ENCODE measurements at places on chromosomes 16 and 17.

- no peak for DNase-seq
Observed at GRCh38 chr17:43740541-43740940, 18.1 kb downstream of the SOST start.

DNA sequence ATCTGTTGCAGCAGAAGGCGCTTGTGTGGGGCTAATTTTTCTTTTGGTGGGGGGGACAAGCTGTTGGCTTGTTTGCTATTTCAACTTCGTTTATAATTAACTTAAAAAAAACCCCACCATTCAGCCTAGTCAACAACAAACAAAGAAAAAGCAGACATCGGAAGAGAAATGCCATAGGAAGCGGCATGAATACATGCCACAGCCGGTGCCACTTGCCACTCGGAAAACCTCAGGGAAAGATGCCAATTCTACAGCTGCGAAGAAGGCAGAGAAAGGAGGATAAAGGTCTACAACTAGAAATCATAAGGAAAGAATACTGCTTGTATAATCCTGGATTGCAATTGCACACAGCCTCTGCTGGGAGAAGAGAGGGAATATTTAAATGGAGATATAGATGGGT, 254.4 kb upstream of the PMFBP1 start:
- no peak for DNase-seq

- no peak for DNase-seq
Observed at GRCh38 chr16:58828901-58829545, 94.9 kb upstream of the GOT2 start.

DNA sequence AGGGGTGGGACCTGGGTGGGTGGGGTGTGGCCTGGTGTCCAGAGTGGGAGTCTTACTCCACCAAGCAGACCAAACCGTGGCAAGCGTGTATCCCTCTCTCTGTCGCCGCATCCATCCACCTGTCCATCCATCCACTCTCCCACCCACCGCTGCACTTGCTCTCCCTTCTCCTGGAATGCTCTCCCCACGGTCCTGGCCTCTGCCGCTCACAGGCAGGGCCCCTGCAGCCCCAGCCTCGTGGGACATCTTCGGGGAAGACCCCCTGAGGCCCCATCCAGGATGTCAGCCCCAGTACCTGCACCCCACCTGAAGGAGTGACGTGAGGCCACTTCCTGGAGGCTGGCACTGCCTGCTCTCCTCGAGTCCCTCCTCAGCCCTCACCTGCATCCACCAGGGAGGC, 189.5 kb upstream of the GSE1 start:
- DNase-seq, result no peak

DNA sequence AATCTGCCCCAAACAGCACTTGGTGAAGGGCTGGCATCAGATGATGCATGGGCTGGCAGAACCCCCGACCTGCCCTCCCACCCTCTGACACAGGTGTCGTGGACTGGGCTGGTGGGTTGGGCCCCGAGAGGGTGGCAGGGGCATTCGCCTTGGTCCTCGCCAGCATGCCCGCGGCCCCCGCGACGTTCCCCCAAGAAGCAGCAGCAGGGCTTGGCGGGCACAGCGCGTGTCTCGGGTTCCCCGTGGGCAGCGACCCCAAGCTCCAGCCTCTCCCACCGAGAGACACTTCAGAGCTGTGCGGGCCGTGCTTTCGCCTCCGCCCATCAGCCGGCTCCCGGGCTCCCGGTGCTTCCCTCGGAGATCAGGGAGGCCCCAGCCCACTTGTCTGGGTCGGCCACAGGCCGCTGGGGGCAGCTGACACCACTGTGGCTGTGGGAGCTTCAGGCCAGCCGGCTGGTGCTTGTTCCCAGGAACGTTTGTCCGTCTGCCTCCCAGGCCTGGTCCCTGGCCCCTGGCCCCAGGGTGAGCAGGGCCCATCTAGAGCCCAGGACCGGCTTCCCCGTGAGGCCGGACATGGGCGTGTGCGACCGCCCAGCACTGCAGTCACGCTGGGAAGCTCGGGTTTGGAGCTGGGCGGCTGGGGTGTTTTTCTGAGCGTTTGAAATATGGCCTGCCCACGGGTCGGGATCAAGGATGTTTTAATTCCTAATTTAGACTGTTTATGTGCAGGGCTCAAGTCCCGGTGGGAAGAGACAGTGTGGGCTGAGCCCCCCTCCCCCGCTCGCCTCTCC, 16.6 kb downstream of the CACNA1H start:
- DNase-seq, result no peak

DNA sequence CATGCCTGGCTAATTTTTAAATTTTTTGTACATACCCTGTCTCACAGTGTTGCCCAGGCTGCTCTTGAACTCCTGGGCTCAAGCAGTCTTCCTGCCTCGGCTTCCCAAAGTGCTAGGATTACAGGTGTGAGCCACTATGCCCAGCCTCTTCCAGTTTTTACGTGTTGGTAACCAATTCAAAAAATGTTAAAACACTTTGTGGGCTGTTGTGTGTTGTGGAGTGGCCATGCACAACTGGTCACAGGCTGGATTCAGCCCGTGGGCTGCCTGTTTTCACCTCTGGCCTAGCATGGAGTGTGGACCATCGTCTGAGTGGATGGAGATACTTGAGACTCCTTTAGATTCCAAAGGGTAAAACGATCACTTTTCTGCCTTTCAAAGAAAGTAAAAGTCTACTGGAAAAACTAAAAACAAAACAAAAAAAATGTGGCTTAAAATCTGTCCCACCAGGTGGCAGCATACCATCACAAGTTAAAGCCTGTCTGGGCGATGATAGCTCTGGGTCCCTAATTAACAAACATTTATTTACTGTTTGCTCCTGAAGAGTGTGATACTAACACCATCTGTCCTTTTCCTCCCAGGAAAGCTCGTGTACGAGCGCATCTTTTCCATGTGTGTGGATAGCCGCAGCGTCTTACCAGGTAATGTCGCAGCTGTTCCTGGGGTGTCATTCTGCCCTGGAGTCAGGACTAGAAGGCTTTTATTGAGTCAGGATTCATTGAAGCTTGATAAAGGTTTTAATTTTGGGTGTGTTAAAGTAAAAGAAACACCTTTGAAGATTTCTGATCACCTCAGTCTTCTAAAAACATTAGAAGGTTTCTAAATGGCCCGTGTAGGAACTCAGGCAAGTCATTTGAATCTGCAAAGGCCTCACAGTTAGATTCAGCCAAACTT, 45.8 kb downstream of the VPS35L start:
- no peak for DNase-seq

GRCh38 chr17:32523017-32523680, 36.4 kb downstream of the CDK5R1 start:
- DNase-seq, result no peak

- no peak for DNase-seq
Observed at GRCh38 chr17:17819561-17819995, 17.2 kb downstream of the SREBF1 start.

DNA sequence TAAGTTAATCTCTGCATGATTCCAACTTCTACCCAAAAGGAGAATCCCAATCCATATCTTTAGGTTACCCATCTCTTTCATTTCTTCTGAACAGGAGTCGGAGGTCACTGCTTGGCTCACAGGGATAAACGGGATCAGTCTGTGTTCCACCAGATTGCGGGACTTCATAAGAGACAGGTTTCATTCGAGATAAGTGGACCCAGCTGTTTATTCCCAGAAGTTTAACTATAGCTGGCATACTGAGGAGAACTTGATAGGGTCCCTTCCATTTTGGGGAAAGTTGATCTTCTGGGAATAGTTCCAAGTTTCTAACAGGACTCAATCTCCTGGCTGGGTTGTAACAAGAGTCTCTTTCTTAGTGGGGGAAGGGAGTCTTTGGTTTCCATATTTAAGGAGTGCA, 45.4 kb upstream of the ARL4D start:
- no peak for DNase-seq

DNA sequence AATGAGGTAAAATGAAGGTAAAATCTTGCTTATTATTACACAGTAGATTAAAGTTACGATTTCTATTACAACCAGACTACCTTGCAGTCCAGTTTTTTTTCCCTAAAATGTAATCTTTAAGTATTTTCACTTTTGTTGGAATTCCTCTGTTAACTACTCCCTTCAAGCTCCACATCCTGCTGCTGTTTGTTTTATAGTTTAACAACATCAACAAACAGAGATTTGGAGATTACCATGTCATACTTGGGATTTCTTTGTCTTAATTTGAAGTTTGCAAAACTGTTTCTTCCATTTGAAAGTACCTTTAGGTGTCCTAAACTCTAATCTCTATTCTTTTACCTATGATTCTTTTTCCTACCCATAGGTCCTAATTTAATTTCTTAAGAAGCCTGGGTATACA, 83.3 kb downstream of the ABHD15 start:
- DNase-seq, result no peak

GRCh38 chr16:50831751-50832150, 89.9 kb downstream of the CYLD start:
- DNase-seq, result no peak

DNA sequence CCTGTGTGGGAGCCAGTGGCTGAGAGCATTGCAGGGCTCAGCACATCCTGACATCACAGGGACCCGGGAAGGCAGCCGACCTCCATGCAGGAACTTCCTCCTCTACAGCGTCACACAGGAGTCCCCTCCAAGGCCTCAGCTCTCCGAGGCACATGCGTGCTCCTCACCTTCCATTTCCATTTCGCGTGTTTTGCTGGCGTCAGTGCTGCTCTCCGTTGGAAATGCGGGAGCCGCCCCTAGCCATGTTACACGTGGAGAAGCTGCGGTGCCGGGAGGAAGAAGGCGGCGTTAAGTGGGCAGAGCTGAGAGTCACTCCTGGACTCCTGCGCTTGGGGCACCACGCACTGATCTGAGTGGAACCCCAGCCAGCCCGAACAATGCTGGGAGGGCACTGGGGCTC, 25.2 kb upstream of the CRISPLD2 start:
- no peak for DNase-seq

DNA sequence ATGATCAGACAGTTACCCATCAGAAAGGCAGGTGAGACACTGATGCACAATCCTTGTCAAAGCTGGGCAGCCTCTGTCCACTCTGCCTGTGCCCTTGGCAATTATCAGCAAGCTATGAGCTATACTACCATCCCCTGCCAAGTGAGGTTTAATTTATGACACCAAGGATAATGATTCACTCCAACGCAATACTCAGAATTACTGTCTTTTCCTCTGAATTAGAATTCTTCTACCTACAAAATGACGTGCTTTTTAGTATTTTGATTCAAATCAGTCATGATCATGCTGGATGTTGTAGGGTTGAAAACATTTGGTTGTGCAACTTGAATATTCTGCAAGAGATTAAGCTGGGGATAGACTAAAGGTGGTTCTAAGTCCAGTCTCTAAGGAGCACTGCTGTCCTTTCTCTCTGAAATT, 116.8 kb upstream of the SOX9 start:
- no peak for DNase-seq

GRCh38 chr17:19248928-19249574, 11.9 kb downstream of the EPN2 start:
- no peak for DNase-seq

DNA sequence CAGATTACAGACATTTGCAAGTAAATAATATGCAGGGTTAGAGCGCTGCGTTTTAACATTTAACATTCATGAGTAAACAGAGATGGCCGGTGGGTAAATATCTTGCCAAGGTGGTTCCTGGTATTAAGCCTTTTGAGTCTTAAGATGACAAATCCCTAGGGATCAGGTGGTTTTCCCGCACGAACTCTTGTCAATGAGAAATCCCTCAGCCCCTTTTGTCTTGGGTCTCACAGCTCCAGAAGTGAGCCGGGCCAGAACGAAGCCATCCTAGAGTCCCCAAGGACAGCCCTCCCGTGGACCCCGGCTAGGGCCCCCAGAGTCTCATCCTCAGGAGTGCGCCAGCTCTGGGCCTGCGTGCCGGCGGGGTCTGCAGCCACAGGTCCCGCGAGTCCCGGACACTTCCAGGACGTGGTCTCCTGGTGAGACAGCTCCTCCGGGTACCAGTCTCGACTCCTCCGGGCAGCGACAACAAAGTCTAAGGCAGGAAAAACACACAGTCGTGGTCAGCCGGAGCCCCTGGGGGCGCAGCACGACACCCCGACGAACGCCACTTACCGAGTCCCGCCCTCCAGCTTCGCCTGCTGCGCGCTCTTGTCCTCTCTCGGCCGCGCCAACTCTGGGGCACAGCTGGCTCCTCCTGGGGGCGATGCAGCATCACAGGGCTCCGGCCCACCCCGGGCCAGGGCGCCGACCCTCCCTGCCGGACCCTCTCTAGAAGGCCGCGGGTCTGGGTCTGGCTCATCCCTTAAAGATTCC, 13.3 kb downstream of the MIS12 start:
- DNase-seq, result no peak

- DNase-seq, result no peak
Observed at GRCh38 chr17:76388966-76389888, 4.8 kb downstream of the SPHK1 start.

All from mesothelial cell of epicardium (in vitro differentiated cells).